HepG2 (cell line): ENCODE measurements at places on chromosomes 5 and 9. TPM values are rescaled to one million over a fixed set of nuclear protein-coding genes. Genes with fewer than 3 reads are reported as not detected.

The CNTFR gene
- not detected in 2 replicates for polyA plus RNA-seq

DNA sequence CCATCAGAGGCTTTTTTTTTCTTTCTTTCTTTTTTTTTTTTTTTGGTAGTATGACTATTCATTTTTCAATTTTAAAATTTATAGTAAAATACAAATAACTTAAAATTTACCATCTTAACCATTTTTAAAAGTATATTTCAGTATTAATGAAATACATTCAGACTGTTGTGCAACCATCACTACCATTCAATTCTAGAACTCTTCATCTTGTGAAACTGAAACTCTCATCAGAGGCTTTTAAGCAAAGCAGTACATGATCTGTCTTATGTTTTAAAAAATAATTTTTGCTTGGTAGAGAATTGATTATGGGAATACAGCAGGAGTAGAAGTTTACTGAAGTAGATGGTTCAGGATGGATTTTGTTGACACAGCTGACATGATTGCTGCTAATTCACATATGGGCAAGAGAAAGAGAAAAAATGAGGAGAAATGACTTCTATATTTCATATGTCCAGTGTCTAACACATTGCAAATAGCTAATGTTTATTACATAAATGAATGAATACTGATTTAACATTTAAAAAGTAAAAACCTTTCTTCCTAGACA lies 13.4 kb downstream of the ELOVL7 start:
- no peak for DNase-seq

DNA sequence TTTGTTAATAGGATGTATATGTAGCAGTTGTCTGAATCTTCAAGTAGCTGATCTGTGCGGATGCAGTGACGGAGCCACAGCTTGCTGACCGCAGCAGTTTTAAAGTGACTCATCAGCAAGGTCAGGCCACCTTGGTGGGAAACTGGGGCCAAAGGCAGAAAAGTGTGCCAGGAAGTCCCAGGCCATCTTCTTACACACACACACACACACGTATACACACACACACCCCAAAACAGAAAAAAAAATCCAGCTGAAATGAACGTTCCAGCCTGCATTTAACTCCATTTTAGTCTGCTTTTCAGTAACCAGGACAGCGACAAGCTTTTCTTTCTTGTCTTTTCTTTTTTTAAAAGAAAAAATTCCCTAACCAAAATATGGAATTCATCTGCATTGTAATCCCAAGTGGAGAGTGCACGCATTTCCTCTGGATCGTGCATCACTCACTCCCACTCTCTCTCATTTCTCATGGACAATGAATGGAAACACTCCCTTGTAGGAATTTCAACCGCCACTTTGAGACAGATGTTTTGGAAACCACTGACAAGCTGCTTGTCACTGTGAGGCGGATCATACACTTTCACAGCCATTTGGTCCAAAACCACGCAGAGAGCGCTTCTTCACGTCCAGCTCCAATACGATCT lies 103.9 kb downstream of the LHFPL2 start:
- DNase-seq = no peak

The SPINK5 gene
- 0.01 and 0.03 TPM in 2 replicates for polyA plus RNA-seq
